ENCODE measurements at places on chromosomes 16 and 17. TPM values are rescaled to one million over a fixed set of nuclear protein-coding genes. Genes with fewer than 3 reads are reported as not detected.

DNA sequence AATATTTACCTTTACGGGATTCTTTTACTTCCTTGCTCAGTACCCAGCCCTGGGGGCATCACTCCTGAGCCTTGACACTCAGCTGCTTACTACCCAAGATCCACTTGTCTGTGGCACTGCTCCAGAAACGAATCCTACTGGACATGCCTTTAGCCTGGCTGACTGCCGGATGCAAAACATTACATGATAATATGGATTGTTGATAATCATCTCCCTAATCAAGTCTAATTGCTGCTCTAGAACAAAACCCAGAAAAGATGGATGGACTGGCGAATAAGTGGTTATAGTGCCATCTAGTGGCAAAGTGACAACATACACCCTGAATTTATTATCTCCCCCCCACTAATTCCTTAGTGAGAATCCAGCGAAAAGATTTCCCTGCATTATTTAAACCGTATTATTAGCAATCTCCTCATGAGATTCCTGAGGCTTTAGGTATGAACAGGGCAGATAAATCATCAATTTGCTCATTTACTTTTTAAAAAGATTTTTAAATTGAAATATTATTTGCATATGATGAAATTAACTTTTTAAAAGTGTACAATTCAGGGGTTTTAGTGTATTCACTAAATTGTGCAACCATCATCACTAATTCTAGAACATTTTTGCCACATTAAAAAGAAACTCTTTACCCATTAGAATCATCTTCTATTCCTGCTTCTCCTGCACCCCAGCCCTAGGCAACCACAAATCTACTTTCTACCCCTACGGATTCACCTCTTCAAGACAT is 61.6 kb downstream of the RGS9 start:
- DNase-seq: peak; percentile 23

- no peak for DNase-seq
These were observed 208.0 kb downstream of the MSI2 start for GRCh38 chr17:57464191-57464864.

NACA2 gene
- not detected for total RNA-seq

DNA sequence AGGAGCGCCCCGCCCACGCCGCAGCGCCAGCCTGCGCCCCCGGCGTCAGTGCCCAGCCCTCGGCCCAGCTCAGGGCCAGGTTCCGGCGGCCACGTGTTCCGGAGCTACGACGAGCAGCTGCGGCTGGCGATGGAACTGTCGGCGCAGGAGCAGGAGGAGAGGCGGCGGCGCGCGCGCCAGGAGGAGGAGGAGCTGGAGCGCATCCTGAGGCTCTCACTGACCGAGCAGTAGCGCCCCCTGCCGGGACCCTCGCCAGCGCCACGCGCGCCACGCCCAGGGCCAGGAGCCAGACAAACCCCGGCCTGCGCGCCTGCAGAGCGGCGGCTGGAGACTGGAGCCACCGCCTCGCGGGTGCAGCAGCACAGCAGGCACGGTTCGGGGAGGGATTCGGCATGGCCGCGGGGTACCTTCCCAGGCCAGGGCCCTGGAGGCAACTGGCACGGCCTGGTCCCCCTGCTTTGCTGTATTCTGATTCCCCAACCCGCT is 9.3 kb downstream of the CORO6 start:
- DNase-seq: peak; percentile 59

DNA sequence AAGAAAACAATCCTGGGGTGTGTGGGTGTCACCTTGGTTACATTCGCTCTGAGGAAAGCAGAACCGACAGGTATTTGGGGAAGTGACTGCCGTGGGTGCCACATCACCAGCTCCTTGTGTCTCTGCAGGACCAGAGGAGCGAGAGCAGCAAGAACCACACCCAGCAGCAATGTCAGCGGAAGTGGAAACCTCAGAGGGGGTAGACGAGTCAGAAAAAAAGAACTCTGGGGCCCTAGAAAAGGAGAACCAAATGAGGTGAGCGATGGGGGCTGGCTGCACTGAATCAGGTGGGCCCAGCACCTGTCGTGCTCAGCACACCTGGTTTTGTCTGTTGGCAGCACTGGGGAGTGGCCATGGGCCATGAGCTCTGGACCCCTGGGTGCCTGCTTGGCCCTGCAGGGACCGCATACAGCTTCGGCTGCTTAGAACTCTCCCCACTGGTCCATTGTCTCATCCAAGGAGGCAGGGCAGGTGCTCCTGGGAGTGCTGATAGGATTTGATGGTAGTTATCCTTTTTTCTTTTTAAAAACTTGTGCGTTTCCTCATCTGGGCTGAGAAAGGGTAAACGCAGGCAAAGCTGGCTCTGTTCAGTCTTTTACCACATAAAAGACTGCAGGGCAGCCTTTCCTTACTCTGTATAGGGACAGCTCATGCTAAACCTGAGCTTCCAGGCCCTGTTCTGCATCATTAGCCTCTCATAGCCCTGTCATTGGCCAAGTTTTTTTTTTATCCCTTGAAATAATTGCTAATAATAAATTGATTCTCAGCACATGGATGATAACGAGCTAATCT is 29.4 kb downstream of the HMOX2 start:
- DNase-seq: no peak

GRCh38 chr16:49307176-49307575 is 25.5 kb upstream of the CBLN1 start:
- DNase-seq: no peak

GRCh38 chr17:68457168-68457538 is at the start of gene WIPI1:
TSS of gene WIPI1 (minus strand) at chr17:68457496. CDS start at chr17:68457421, 75 bp downstream.
- no peak for DNase-seq

OTOA gene
- total RNA-seq: 0.42 TPM

DNA sequence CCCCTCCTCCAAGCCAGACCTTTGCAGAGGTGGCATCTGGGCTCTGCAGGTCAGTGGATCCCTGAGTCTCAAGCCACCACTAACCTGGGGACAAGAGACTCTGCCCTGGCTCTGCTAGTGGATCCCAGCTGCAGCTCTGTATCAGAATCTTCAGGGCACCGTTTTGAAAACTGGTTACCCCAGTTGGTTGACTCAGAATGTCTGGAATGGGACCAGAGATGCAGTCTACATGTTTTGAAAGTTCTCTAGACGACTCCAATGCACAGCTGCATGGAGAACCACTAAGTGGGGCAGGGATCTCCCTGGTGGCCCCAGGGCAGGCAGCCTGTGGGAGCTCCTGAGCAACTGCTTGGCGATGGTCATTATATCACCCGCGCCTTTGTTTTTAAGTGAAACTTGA is 34.1 kb upstream of the ADORA2B start:
- no peak for DNase-seq

DNA sequence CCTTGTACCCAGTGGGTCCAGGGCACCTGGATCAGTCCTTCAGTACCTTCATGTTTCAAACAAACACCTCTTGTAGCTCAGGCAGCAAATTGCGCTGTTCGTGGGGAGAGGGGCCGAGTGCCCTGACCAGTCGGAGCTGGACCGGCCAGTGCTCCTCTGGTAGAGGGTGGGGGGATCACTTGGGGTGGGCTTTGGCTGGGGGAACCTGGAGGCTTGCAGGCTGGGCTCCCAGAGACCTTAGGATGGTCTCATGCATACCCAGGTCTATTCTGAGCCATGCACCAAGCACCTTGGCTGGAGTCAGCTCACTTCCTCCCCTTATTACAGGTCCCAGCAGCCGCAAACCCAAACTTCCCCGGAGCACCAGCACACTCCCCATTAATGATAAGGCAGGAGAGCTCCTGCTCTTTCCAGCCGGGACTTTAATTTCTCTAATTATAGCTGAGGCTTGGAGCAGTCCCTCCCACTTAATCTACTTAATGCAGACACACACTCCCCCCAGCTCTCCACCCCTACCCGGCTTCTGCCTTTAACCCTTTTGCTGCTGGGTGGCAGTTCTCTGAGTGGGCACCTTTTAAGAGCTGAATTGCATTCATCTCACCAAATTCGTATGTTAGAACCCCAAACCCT is 26.3 kb upstream of the MGAT5B start:
- DNase-seq: no peak

DNA sequence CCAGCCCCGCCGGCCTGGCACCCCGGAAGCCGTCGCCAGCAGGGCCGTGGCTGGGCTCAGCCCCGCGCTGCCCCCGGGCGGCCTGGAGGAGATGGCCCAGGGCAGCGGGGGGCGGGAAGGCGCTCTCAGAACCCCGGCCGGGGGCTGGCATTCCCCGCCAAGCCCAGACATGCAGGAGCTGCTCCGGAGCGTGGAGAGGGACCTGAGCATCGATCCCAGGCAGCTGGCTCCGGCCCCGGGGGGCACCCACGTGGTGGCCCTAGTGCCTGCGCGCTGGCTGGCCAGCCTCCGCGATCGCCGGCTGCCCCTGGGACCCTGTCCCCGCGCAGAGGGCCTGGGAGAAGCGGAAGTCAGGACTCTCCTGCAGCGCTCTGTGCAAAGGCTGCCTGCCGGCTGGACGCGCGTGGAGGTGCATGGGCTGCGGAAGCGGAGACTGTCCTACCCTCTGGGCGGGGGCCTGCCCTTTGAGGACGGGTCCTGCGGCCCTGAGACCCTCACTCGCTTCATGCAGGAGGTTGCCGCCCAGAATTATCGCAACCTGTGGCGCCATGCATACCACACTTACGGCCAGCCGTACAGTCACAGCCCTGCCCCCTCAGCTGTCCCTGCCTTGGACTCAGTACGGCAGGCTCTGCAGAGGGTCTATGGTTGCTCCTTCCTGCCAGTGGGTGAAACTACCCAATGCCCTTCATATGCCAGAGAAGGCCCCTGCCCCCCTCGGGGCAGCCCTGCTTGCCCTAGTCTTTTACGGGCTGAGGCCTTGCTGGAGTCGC is 551 bp downstream of the WDR81 start:
- DNase-seq: no peak

FOXC2 gene
- 0.58 TPM for total RNA-seq

DNA sequence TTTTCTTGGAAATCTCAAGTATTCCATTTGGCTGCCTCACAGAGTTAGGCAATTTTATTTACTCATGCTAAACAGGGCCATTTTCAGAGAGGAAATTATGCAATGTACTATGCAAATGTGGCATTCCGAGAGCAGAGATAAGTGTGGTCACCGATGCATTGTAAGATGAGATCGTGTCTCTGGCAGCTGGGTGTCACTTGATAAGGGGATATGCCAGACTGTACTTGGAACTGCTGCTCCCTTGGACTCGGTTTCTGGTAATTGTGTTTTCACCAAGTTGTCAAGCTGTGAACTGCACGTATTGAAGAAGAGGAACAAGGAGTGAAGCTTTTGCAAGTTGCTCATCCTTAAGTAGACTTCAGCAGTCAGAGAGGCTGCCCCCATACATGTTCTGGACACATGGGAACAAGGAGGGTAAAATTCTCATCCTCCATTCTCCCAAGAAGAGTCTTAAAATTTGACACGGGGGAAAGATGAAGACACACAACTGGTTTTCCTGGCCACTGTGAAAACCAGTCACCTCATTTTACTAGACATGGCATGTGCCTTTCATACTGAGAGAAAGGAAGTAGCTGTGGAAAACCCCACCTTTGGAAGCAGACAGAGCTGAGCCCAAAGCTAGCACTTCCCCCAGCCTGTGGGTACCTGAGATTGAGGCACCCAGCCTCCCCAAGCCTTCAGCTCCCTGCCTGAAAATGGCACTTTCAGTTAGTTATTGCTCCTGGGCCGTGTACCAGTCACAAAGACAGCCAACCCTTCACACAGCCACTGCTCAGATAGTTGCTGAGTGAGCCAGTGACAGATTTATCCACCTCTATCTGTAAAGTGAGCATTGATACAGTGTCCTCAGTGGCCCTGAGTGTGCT is 150.7 kb downstream of the SOCS1 start:
- DNase-seq: no peak

- DNase-seq: no peak
These were observed 153.6 kb downstream of the C16orf95 start for GRCh38 chr16:87163637-87164036.

DPEP3 gene
- total RNA-seq: not detected

CRHR1 gene
- 0.26 TPM for total RNA-seq

- no peak for DNase-seq
These were observed 943 bp downstream of the CNTROB start for GRCh38 chr17:7932949-7933348.

TBC1D3B gene
- total RNA-seq: 2.1 TPM

ZSCAN10 gene
- not detected for total RNA-seq

CRISPLD2 gene
- 69.1 TPM for total RNA-seq

GRCh38 chr16:56558024-56558747 is 6.7 kb upstream of the MT4 start:
- DNase-seq: no peak

DNA sequence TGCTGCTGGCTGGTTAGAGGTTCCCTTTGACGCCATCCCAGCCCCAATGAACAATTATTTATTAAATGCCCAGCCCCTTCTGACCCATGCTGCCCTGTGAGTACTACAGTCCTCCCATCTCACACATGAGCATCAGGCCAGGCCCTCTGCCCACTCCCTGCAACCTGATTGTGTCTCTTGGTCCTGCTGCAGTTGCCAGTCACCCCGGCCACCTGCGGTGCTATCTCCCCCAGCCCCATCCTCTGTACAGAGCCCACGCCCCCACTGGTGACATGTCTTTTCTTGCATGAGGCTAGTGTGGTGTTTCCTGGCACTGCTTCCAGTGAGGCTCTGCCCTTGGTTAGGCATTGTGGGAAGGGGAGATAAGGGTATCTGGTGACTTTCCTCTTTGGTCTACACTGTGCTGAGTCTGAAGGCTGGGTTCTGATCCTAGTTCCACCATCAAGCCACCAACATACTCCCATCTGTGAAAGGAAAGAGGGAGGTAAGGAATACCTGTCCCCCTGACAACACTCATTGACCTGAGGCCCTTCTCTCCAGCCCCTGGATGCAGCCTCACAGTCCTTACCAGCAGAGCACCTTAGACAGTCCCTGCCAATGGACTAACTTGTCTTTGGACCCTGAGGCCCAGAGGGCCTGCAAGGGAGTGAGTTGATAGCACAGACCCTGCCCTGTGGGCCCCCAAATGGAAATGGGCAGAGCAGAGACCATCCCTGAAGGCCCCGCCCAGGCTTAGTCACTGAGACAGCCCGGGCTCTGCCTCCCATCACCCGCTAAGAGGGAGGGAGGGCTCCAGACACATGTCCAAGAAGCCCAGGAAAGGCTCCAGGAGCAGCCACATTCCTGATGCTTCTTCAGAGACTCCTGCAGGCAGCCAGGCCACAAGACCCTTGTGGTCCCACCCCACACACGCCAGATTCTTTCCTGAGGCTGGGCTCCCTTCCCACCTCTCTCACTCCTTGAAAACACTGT is 11.3 kb downstream of the CX3CL1 start:
- no peak for DNase-seq

GRCh38 chr17:45018848-45019711 is 32.4 kb downstream of the DCAKD start:
- no peak for DNase-seq

DNA sequence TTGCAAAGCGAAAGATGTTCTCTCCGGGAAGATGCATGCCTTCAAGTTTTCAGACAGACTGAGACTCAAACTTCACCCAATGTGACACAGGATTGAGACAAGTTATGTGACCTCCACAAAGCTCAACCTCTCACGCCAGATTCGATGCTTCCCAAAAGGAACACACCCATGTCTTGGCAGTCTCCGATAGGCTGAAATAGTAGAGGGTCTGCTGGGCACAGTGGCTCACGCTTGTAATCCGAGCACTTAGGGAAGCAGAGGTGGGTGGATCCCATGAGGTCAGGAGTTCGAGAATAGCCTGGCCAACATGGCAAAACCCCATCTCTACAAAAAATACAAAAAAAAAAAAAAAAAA is 22.1 kb downstream of the ZFHX3 start:
- no peak for DNase-seq
